ENCODE measurements at places on chromosomes 6 and 20.

- no peak for DNase-seq
Measured at GRCh38 chr6:98985391-98985790, 37.6 kb upstream of the FBXL4 start.

- no peak for DNase-seq
Measured at GRCh38 chr20:14595051-14595450, 257.6 kb upstream of the FLRT3 start.

- DNase-seq, result no peak
Measured at GRCh38 chr6:135306740-135307420, 125.8 kb downstream of the MYB start.

DNA sequence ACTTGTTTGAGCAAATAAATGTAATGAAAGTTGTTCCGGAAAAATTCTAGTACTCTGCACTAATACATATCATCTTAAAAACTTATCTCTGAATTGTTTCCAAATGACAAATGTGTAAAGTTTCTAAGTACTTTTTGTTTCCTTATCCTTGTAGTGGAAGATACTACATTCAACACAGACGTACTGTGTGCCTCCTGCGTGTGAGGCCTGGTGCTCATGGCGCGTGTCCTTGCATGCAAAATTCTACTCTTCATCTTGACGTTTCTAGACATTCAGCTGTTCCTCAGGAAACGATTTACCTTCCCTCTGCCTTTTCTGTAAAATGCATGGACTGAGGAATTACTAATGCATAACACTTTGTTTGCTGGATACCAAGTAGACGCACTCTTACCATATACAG, 11.5 kb downstream of the DLL1 start:
- DNase-seq, result no peak

GRCh38 chr20:36818861-36819260, 45.3 kb upstream of the DSN1 start:
- no peak for DNase-seq

DNA sequence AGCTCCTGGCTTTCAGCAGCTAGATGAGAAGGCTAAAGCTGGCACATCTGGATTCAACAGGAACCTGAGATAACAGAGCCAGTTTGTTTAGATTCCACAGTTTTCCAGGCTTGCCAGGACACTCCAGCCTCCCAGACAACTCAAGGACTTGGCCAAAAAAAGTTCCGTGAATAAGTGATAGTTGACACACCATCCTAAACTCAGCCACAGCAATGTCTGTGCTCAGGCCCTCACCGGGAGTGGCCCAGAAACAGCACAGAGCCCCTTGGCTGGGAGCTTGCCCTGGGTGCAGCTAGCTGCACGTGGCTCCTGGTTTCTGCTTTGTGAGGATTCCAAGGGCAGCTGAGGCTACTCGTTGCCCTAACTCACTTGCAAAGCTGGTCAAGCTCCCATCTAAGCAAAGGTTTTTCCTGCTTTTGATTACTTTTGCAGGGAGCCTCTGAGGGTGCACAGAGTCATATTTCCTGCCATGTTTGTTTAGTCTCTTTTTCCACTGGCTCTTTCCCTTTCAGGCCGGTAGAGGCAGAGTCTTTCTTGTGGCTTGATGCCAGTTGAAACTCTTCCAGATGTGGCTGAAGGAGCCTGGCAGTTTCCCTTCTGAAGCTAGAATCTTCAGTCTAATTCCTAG, 118.3 kb upstream of the ECI2 start:
- no peak for DNase-seq

GRCh38 chr6:107444277-107444676, 15.1 kb downstream of the PDSS2 start:
- DNase-seq, result no peak

GRCh38 chr6:42333612-42334011, 116.0 kb upstream of the MRPS10 start:
- DNase-seq, result no peak

GRCh38 chr6:21342501-21342900, 251.1 kb upstream of the SOX4 start:
- DNase-seq, result no peak

- no peak for DNase-seq
Measured at GRCh38 chr6:111653979-111654378, 48.3 kb upstream of the TRAF3IP2 start.

DNA sequence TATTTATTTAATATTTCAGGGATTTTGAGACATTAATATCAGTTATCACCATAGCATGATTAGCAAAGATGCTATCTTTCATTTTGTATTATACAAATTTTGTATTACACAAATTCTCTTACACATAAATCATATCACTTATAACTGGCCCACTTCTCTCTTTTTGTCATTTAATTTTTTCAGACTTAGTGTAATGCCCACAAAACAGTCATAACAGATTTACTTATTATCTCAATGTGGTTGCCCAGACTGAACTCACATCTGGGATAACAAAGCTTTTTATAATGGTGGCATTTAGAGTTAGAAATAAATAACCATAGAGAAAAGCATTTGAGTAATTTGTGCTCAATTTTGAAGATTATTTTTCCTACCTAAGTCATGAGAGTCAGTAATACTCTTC, 148.3 kb downstream of the TFAP2B start:
- no peak for DNase-seq

DNA sequence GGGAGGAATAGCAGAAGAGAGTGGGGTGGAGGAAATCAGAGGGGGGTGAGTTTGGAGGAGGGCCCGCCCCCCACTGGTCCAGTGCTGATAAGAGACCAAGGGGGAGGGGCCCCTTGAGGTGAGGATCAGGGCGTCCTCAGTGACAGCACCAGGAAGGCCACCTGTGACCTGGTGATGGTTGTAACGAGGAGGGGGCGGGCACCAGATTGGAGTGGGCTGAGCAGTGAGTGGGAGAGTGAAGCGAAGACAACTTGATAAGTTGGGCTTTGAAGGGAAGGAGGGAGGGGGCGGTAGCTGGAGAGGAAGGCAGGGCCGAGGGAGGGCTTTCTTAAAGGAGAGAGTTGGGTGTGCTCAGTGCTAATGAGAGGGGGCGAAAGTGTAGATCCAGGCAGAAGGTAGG, 30.7 kb downstream of the CDH22 start:
- DNase-seq, result no peak

DNA sequence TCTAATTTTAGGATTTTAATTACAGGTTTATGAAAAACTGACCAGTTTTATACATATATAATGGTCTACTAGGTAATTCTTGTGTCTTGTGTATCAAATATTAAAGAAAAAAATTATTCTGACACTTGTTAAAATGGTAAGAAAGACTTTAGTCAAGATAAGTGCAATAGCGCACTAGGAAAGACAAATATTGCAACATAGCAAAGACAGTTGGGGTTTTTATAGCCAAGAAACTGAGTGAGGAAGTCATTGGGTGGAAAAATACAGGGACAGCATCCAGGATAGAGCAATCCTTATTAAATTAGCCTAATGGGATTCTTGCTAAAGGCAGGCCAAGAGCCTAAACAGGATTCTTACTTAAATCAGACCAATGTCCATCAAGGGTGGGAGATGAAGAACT, 71.1 kb downstream of the ROS1 start:
- DNase-seq, result no peak

DNA sequence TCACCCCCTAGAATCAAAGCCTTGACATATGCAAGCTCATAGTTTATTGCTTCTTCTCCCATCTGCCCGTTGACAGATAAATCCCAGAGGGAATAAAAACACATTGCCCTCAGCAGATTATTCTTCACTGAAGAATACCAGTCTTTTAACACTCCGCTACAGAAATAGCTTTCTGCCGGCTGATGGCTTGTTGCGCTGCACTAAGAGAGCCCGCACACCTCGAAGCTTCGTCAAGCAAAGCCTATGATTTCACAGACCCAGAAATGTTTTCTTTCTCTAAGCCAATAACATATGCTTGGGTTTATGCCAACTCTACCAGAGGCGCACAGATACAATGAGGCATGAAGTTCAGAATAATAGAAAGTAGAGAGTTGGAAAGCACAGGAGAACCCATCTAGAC, 208.9 kb upstream of the FOXQ1 start:
- no peak for DNase-seq

DNA sequence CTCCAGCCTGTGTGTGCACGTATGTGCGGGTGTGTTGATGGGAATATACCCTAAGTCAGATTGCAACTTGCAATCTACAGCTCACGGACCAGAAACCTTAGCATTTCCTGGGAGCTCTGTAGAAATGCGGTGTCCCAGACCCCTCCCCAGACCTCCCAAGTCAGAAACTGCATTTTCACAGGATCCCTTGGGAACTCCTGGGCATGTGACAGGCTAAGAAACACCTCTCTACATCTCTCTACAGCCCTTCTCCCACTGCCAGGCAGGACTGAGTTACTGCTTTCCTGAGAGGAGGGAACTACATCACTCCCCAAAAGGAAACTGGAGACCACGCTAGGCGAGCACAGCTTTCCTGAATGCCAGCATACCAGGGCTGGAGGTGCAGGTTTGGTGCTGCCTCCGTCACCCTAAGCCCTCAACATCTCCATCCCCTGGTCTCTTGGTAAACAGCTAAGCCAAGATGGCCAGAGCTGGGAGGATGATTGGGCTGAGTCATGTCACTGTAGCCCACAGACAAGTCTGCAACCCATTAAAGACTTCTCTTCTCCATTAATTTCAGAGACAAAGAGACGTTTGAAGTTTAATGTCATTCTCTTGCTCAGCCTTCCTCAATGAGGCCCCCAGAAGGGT, 194.4 kb downstream of the BMP7 start:
- DNase-seq, result no peak

DNA sequence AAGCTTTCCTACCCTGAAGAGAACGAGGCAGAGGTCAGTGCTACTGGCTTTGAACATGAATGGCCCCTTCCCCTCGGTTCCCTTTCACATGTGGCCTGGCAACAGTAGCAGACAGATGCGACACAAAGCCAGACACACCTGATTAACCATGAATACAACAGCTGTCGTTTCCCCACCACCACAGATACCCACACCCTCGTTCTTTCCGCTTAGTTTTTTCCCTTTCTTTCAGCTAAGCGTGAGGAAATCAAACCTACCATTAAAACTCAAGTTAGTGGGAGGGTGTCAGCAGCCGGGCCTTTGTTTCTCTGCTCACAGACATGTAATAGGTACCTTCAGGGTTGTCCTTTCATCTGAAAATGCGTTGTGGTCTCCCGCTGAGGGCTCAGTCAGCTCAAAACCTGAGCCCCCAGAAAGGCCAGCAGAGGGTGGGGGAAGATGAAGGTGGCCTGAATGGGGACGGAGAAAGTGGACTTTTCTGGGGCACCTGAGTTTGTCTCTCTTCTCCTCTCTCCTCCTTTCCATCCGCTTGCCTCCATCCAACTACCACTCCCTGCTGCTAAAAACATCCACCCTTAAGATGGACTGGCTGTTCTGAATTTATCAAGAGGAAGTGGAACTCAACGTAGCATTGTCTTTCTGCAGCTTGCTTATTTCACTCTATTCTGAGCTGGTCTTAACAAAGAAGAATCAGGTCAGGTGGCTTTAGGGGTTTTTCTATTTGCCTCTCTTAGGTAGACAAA, 516.6 kb upstream of the JARID2 start:
- no peak for DNase-seq

GRCh38 chr20:46362921-46363867, 43.2 kb downstream of the ELMO2 start:
- no peak for DNase-seq

GRCh38 chr20:58610811-58611210, 40.3 kb upstream of the STX16 start:
- no peak for DNase-seq

GRCh38 chr20:38418509-38419204, 16.5 kb downstream of the SNHG17 start:
- no peak for DNase-seq

GRCh38 chr20:60467078-60467477, 508.9 kb downstream of the CDH26 start:
- DNase-seq, result no peak

DNA sequence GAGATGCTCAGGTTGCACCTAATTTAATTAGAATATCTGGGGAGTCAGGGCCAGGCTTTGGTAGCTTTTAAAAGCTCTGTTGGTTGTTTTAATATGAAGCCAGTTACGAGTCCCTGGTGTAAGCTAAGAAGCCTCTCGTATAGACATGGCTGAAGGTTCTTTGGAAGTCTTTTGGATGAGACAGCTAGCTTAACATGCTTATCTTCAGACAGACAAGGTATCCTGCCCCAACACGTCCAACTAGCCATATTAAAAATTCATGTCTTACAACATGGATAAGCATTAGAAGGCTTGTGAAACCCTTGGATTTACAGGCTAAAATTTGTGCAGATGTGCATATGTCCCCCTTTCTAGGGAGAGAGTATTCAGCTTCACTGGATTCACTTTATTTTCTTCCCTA, 105.7 kb upstream of the KCNK16 start:
- no peak for DNase-seq

DNA sequence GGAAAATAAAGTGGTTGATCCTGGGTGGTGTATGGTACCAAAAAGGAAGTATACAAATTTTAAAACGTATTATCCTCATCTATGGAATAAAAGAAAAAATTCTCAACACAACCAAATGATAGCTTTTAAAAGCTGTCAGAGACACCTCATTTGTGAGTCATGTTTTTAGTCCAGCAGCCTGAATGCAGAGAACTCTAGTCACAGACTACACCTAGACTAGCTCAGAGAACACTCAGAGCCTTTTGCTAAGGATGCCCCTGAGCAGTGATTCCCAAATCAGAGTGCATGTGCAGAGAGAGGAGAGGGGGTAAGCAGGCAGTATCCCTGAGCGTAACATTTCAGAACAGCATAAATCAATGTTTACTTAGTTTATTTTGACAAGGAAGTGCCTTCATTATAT, 809.3 kb downstream of the HACE1 start:
- no peak for DNase-seq

- no peak for DNase-seq
Measured at GRCh38 chr20:20371681-20372080, 3.8 kb downstream of the INSM1 start.

GRCh38 chr6:166497087-166497899, 89.2 kb downstream of the RAMACL start:
- no peak for DNase-seq

DNA sequence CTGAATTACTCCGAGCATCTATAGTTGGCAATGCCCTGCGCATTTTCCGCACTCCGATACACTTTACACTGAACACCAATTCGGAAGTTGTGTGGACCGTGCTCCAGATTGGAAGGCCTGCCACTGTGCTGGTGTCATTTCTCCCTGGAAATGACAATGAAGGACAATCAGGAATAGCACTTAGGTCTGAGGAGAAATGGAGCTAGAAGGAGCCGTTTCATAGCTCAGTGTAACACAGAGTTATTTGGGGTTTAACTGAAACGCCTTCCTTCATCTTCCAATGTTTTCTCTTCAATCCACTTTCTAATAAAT, 501 bp upstream of the PLA2G7 start:
- DNase-seq, result no peak

- no peak for DNase-seq
Measured at GRCh38 chr6:47352194-47352920, 42.7 kb upstream of the TNFRSF21 start.

- DNase-seq, result no peak
Measured at GRCh38 chr6:116392132-116393013, 21.6 kb downstream of the DSE start.

Data from activated gamma-delta T cell treated with anti-CD3 and anti-CD28 coated beads, Interleukin-2, amount 50 U/mL, for 16 hours (primary cell).